Stimulated activated CD4-positive, alpha-beta T cell treated with anti-CD3 and anti-CD28 coated beads, TNF-alpha, amount 100 ng/mL, for 1 hour (primary cell): ENCODE measurements at places on chromosomes 5 and 9.

GRCh38 chr9:37311938-37312708 lies 110.4 kb upstream of the GRHPR start:
- DNase-seq = no peak

DNA sequence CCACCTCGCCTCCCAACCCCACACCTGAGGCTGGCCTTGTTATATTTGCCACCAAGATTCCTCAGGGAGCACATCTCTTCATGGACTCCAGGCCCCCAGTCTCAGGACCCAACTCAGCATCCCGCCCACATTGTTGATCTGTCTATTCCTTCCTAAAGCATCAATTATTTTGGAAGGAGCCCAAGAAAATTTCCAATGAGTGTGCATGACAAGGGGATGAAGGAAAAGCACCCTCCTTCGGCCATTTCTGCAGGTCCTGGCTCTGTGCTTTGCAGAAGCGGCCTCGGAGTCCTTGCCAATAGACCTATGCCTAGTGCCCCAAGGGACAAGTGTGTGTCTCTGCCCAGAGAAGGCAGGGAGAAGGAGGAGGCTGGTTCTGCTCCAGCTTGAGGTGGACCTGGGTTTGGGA lies 273.2 kb downstream of the GADD45G start:
- DNase-seq = no peak

- DNase-seq = no peak
These were observed 11.6 kb downstream of the SKIC3 start for GRCh38 chr5:95543017-95543705.

- DNase-seq = no peak
These were observed 145.4 kb downstream of the KCTD16 start for GRCh38 chr5:144315994-144316634.

- DNase-seq = no peak
These were observed 222.7 kb downstream of the ELAVL2 start for GRCh38 chr9:23603311-23603710.

DNA sequence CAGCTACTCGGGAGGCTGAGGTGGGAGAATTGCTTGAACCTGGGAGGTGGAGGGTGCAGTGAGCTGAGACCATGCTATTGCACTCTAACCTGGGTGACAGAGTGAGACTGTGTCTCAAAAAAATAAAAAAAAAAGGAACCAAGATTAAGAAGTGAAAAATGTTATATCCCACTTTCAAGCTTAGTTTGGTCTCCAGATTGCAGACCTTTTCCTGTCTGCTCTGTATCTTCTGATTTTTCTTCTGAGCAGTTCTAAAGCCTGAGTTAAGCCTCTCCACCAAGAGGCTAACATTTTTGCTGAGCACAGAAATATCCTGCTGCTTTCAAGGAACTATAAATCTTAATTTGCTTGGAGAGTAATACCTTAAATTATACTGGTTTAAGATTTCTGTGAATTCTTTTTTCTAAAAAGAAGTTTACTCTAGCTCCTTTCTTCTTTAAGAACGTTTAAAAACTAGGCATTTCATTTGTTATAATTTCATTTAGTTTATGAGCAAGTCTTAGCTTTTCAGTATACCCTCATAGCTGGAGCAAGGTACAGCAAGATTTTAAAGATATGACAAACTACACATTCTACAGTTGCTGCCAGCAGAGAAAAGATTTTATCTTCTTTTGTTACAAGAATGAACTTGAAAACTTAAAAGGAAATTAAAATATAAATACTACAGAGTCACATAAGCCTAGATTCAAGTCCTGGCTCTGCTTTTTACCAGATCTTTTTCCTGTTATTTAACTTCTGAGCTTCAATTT lies 55.0 kb downstream of the GARNL3 start:
- no peak for DNase-seq

GRCh38 chr9:81146241-81146640 lies 543.1 kb downstream of the TLE1 start:
- DNase-seq = no peak

- DNase-seq = no peak
These were observed 6.8 kb downstream of the PHF19 start for GRCh38 chr9:120870206-120870605.

GRCh38 chr5:159091065-159091464 lies 8.7 kb downstream of the EBF1 start:
- DNase-seq = no peak

GRCh38 chr5:142946547-142947426 lies 176.6 kb downstream of the ARHGAP26 start:
- DNase-seq = no peak

- DNase-seq = no peak
These were observed 33.9 kb downstream of the DOCK2 start for GRCh38 chr5:169670769-169671525.

GRCh38 chr5:15285901-15286583 lies 213.9 kb upstream of the FBXL7 start:
- no peak for DNase-seq

DNA sequence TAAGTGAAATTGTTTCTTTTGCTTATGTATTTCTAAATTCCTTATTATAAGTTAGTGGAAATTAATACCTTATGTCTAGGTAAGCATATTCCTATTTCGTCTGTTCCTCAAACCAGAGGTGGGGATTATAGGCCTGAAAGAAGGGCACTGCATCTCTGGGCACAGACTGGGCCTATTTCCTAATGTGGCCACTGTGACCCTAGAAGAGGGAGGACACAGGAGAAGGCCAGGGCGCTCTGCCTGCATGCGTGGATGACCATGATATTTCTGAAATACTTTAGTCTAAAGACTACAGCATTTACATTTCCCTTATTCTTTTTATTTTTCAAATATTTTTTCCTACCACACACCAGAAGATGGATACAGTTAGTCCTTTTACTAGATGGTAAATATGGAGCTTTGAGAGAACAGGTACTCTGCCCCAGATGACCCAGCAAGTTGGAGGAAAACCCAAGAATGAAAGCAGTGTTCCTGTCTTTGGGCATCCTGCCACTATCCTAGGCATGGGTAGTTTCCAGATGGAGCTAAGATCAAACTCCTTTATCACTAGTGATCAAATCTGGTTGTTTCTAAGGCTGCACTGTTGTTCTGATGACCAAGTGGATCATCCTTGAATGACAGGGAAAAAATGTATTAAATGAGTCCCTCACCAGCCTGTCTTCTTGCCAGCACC lies 27.8 kb downstream of the RUSC2 start:
- DNase-seq = no peak
